IMR-90 (cell line): ENCODE measurements at places on chromosomes 2 and 18. TPM values are rescaled to one million over a fixed set of nuclear protein-coding genes. Genes with fewer than 3 reads are reported as not detected.

Gene CNTNAP5
- not detected in 2 replicates for total RNA-seq

Gene SNORC
- under 0.01 and 0.28 TPM in 2 replicates for total RNA-seq

Gene RAPGEF4
- total RNA-seq = 3.2 and 3.6 TPM in 2 replicates

Gene SIX3
- total RNA-seq = not detected in 2 replicates

Gene OSBPL6
- 2.8 and 3.2 TPM in 2 replicates for total RNA-seq

Gene LPIN1
- total RNA-seq = 21.3 and 21.7 TPM in 2 replicates

Gene PJVK
- 0.28 and 0.72 TPM in 2 replicates for total RNA-seq

Gene CHRND
- total RNA-seq = not detected in 2 replicates

Gene ANKRD62
- total RNA-seq = not detected in 2 replicates

Gene CCBE1
- total RNA-seq = 93.9 and 148 TPM in 2 replicates

Gene SOWAHC
- total RNA-seq = 4.8 and 8.9 TPM in 2 replicates

Gene RPIA
- 4.1 and 4.7 TPM in 2 replicates for total RNA-seq

Gene HJURP
- 22.6 and 24.2 TPM in 2 replicates for total RNA-seq

Gene CCDC138
- total RNA-seq = 2.9 and 6.1 TPM in 2 replicates

Gene POMC
- not detected in 2 replicates for total RNA-seq

Gene SGPP2
- not detected in 2 replicates for total RNA-seq
